ENCODE measurements at places on chromosomes 1 and 21.

GRCh38 chr1:78840453-78841271 lies 165.9 kb downstream of the ADGRL4 start:
- DNase-seq = peak; percentile 91

GRCh38 chr1:15244813-15245212 lies 2.2 kb upstream of the FHAD1 start:
- DNase-seq = no peak

GRCh38 chr1:172472495-172472894 lies 28.6 kb upstream of the PIGC start:
- no peak for DNase-seq

- DNase-seq = no peak
Measured at GRCh38 chr1:42125552-42125951, 27.7 kb upstream of the GUCA2B start.

DNA sequence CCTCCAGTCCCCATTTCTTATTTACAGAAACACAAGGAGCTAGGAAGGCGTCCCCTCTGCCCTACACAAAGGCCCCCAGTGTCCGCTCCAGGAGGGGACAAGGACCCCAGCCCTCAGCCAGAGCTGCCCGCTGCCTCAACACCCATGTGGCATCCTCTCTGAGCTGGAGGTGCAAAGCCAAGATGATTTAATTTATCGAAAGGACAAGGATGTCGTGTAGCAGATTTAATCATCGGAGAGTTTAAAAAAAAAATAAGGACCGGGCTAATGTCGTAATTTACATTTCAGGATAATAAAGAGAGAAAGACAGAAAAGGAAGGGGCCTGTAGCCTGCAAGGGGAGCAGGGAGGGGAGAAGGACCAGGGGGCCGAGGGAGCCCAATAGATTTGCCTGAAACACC lies 68.3 kb upstream of the CASZ1 start:
- no peak for DNase-seq
